ENCODE measurements at places on chromosomes 6 and 20.

DNA sequence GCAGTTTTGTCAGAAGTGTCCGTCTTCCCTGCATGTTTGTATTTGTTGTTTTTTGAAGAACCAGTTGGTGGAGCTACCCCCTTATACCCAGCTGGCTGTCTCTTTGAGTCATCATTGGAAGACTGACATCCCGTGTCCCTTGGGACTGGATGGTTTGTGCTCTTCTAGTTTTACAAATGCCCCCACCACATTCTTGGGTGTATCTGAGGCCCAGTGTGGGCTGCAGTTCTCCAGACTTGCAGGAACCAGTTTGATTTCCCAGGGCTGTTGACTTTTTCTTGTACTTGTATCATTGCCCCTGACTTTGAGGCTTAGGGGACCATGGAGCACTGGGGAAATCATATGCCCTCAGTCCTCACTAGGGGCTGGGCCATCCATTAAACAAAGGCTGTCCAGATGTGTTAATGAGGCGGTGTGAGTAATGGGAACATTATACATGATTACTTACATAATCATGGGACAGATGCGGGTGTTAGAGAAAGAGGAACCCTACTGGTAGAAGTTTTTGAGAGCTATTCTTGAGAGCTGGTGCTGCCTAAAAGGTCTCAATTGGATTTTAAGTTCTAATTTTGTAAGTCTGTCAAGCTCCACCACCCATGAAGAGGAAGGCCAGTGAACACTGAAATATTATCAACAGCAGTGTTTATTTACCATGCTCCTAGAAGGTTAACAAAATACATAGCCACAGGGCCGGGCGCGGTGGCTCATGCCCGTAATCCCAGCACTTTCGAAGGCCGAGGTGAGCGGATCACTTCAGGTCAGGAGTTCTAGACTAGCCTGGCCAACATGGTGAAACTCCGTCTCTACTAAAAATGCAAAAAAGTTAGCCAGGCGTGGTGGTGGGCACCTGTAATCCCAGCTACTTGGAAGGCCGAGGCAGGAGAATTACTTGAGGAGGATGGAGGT is 8.5 kb downstream of the JARID2 start:
- no peak for DNase-seq

GRCh38 chr6:129605967-129606366 is 104.0 kb downstream of the ARHGAP18 start:
- no peak for DNase-seq

GRCh38 chr6:100514660-100515059 is 49.9 kb upstream of the SIM1 start:
- DNase-seq: no peak

- no peak for DNase-seq
These were observed 39.4 kb upstream of the EEF1A1 start for GRCh38 chr6:73560182-73560732.

- no peak for DNase-seq
These were observed 30.7 kb downstream of the LYRM4 start for GRCh38 chr6:5230081-5230480.

DNA sequence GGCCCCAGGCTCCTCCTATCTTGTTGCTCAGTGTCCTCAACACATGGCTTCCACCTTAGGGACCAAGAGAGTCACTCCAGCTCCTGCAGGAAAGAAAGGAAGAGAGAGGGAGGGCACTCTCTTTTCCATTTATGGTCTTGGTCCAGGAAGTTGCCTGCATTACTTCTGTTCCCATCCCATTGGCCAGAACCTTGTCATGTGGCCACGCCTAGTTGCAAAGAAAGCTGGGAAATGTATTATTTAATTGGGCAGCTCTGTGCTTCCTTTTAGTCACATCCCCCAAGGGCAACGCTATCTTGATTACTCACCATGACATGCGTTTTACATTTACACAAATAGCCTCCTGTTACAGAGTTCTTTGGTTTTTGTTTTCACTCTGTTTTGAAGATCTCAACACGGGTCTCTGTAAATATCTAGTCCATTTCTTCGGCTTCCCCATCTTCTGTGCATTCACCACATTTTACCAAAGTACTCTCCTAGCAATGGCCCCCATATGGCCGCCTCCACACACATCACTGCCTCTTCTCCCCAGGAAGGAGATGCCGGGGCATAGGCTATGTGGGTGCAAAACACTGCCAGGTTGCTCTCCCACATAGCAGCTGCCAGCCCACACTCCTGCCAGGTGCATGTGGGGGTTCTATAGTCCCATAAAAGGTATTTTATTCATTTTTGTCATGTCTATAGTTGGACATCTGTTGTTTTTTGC is 35.7 kb upstream of the ZMYND8 start:
- no peak for DNase-seq

GRCh38 chr6:34970957-34971356 is 81.9 kb downstream of the ANKS1A start:
- DNase-seq: no peak

- DNase-seq: no peak
These were observed 202.1 kb downstream of the ARHGAP18 start for GRCh38 chr6:129507846-129508245.

DNA sequence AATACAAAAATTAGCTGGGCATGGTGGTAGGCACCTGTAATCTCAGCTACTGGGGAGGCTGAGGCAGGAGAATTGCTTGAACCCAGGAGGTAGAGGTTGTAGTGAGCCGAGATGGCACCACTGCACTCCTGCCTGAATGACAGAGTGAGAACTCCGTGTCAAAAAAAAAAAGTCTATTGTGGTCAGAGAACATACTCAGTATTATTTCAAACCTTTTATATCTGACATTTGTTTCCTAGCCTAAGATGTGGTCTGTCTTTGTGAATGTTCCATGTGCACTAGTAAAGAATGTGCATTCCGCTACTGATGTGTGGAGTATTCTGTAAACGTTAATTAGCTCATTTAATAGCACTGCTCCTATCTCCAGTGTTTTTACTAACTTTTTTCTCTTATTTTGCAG is 11.7 kb downstream of the RAB22A start:
- no peak for DNase-seq

GRCh38 chr20:62534526-62535221 is 58.9 kb upstream of the GATA5 start:
- no peak for DNase-seq

DNA sequence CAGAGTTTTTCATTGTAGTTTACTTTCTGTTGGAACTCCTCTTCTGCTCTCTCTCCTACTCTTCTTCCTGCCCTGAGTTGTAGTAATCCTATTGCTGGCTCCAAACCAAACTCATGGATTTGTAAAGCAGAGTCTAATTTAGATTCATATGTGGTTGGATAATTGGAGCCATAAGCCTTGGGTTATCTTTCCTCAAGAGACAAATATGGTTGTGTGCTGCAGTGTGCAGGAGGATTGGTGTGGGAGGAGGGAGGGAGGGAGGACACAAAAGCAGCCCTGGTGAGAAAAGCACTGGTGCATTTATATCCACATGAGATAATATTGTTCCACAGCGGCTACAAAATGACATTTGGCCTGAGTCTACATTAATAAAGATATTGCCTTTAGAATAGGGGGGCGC is 4.2 kb downstream of the HLA-G start:
- DNase-seq: no peak

GRCh38 chr6:31878726-31879125 is at the start of gene SLC44A4:
Gene SLC44A4, minus strand, starts transcription at chr6:31878997. Its CDS starts 17 bp downstream, at chr6:31878980.
- no peak for DNase-seq

DNA sequence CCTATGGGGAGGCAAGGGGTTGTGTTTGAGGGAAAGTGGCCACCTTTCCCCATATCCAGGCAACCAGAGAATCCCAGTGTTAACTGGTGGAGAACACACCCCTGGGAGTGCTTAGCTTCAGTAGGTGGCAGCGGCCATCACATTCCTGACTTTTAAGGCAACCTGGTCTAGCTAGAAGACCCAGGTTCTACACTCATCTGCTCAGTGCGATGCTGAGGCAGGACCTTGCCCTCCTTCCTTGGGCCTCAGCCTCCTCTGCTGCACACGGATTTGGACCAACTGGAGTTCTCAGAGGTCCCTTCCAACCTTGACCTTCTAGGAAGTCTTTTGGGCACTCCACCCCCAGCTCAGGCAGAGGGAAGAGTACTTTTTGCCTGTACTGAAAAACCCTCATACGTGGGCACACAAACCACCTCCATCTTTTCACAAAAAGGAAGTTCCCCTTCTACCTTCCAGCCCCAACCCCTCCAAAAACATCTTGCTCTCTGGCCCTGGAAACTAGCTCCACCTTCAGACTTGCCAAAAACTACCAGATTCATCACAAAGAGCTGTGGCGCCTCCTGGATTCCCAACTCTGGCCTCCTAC is 2.9 kb downstream of the CCND3 start:
- DNase-seq: no peak

GRCh38 chr6:83247471-83247870 is 54.3 kb downstream of the RWDD2A start:
- DNase-seq: no peak

DNA sequence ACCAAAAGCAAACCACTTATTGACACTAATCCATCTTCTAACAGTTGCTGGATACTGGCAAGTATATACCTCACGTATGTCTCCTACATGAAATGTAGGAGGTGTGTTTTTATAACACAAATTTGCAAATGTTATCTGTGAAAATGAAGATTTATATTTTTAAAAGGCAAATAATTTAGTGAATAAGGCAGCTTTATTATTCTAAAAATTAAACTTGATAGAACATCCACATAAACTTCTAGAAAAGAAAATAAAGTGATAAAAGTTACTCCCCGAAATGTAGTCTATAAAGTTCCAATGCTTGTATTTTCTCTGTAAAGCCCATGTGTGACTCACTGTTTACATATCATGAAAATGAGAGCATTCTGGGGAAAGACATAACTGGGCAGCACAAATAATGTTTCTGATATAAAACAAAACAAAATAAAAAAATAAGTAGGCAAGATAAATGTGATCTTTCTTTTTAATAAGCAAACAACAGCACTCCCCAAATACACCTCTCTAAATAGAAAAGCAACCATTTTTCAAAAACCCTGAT is 84.4 kb downstream of the MAP7 start:
- no peak for DNase-seq

DNA sequence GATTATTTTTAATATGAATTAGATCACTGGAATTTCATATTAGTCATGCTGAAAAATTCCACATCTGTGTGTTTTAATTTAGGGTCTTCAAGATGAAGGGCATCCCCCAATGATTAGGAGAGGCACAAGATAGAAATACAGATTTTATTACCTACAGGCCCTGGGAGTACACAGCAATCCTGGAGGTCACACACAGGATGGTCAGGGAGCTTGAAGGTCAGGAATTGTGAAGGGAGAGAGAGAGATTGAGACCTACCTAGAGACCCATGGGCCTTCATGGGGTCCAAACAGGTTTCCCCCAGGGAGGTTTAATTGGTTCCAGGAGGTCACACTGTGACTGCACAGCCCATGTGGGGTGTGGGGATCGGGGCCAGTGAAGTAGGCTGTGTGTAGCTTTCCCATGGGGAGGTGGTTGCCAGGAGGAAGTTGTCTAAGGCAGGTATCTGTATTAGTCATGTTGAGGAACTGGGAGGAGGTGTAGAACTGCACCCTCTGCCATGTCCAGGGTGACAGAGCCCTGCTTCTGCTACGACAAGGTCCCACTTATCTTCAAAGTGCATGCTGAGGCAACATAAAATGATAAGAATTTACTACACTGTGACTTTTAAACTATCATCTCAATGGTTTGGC is 18.3 kb downstream of the SNX9 start:
- no peak for DNase-seq

DNA sequence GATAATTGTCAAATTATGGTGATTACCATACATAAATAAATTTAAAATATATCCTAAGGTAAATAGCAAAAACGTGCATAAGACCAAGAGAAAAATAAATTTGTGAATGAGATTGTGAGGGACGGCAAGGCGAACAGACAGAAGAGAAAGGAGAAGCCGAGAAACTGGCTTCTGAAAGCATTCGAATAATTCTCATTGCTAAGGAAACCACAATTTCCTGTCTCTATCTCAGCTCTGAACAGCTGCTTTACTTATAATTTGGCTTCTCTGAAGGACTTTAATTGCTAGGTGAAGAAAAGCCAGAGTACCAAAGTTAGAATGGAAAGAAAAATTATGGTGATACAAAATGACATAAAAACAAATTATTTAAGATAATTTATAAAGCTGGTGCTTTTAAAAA is 79.0 kb upstream of the RGS17 start:
- no peak for DNase-seq

- no peak for DNase-seq
These were observed 148.5 kb downstream of the MRPL14 start for GRCh38 chr6:43978473-43979346.

GRCh38 chr20:24767623-24768100 is 181.4 kb upstream of the CST7 start:
- DNase-seq: no peak

GRCh38 chr6:137402143-137402680 is 92.0 kb downstream of the OLIG3 start:
- DNase-seq: no peak

DNA sequence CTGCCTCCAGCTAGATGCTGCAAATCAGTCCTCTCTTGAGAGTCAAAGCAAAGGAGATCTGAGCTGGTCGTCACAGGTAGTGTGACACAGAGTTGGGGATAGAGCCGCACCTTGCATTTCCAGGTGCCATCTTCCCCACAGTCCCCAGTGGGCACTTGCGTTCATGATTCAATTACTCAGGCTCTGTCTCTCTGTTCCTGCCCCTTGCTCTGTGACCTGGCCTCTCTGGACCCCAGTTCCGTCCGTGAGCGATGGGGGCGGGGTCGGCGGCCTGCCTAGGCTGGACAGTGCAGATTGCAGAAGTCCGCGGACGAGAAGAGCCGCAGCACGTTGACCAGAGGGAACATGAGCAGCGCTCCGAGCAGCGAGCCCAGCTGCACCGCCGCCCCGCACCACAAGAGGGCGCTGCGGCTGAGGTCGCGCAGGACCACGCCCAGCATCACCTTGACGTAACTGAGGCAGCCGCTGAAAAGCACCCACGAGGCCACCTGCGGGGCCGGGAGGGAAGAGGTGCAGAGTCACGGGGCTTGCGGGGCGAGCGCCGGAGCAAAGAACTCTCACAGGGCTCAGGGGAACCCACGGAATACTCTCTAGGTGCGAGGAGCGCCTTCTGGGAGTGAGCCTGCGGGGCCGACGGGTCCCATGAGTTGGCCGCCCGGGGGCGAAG is 7.4 kb downstream of the SLC52A3 start:
- DNase-seq: peak; percentile 30

- no peak for DNase-seq
These were observed 2.1 kb downstream of the BPIFB4 start for GRCh38 chr20:33081411-33082154.

DNA sequence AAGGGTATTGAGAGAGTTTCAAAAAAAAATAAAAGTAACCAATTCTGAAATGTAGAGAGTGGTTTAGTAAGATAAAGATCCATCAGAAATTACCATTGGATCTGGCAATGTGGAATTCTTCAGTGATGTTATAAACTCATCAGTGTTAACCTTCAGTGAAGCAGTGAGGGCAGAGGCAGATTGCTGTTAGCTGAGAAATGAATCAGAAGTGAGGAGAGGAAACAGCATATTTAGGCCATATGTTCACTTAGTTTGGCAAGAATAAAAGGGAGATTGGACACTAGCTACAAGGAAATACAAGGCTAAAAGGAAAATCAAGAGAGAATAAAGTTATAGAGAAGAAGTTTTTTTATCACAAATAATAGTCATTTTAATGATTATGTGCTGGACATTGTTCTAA is 9.6 kb downstream of the KCNQ5 start:
- DNase-seq: no peak

Data from stimulated activated CD4-positive, alpha-beta T cell treated with anti-CD3 and anti-CD28 coated beads, Interleukin-1b, Interleukin-23, amount 100 ng/mL, for 24 hours (primary cell).